ENCODE measurements at places on chromosomes 2 and 18.

- no peak for DNase-seq
These were observed 47.5 kb upstream of the ACSL3 start for GRCh38 chr2:222813177-222813843.

DNA sequence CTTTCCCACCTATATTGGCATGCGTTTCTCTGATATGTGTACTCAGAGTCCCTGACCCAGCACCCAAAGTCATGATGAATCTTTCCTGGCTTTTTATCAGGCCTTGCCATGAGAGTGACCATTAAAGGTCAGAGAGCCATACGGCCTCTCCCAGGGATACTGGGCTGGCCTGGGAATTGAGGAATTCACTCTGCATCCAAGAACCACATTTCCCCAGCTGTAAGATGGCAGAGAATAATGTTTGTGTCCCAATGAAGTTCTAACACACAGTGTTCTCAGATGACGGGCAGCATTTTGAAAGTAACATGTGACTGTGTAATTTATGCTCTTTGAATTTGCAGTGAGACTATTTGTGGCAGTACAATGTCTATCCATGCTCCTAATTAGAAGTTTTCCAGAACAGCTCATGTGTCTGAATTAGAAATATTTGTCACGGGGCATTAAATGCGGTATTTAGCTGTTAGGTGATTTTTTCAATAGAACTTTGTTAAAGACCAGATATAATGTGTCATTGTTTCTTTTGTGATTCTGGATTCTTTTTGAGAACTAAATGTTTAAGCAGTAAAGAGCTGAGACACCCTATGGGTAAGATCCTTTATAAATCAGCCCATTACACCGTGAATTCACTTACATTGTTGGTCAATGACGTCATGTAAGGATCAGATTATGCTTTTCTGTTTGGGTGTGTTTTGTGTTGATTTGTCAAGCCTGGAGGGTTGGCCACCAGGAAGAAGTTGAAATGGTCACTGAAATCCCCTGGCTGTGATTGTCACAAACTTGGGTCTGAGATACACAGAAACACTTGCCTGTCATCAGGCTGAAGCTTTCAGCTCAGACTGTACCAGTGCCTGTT lies 7.3 kb upstream of the SLC3A1 start:
- no peak for DNase-seq

GRCh38 chr2:101375653-101376052 lies 11.7 kb downstream of the CREG2 start:
- DNase-seq, result no peak

- DNase-seq, result no peak
These were observed 63.5 kb downstream of the TCF4 start for GRCh38 chr18:55524353-55525073.

- no peak for DNase-seq
These were observed 8.8 kb upstream of the GBX2 start for GRCh38 chr2:236176951-236177350.

DNA sequence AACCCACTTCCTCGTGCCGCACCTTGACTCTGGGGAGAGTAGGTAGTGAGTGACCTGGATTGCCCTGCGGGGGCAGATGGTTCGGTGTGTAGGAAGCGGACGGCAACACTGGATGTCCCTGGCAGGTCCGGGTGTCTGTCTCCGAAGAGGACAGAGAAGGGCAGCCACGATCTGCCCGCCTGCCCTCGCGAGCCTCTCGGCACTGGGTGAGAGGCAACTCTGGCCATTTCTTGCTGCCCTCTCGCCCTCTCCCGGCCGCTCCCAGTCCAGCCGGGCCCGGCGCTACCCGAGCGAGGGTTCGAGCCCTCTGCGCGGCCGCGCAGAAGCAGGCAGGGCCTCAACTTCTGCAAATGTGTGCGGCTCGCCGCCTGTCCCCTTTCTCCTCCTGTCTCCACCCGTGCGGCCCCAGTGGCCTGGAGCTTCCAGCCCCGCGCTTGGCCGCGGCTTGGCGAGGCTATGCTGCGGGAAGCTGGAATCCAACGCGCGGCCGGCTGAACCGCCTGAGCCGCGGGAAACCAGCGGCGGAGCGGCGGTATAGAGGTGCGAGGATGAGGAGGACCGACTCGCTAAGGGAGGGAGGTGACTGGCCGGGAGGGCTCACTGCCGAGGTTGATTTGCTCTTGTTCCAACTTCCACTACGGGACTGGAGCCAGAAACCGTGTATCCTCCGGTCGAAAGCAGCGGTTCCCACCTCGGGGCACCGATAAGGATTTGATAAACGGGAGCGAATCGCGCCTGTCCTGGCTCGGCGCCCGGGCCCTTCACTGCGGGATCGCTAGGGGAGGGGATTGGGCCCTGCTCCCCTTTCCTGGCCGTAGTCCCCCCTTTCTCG lies 1.5 kb downstream of the EPAS1 start:
- DNase-seq, result no peak

Measured in T-helper 2 cell (primary cell).